ENCODE measurements at places on chromosomes 6 and 20. TPM values are rescaled to one million over a fixed set of nuclear protein-coding genes. Genes with fewer than 3 reads are reported as not detected.

GRCh38 chr6:19860235-19860877 is 23.2 kb downstream of the ID4 start:
- H3K27ac ChIP-seq: no peak overlapping the region
- H3K4me3 ChIP-seq: no peak overlapping the region
- no peaks in the 10 kb centered on the region for H3K27me3 ChIP-seq

- H3K4me1 ChIP-seq: no peaks in the 10 kb centered on the region
- no peak for DNase-seq
- H3K27me3 ChIP-seq: no peaks in the 10 kb centered on the region
- H3K27ac ChIP-seq: no peak overlapping the region
- H3K4me3 ChIP-seq: no peak overlapping the region
Observed at GRCh38 chr6:67680297-67680932, 954.7 kb upstream of the ADGRB3 start.

GRCh38 chr6:30061858-30062458 is 893 bp downstream of the POLR1H start:
- H3K4me1 ChIP-seq: peaks cover 15% of the 10 kb centered on the region
- peak; percentile 23 for DNase-seq
- no peak overlapping the region for H3K27ac ChIP-seq

The BPIFA1 gene
- total RNA-seq: not detected

The HBS1L gene
- total RNA-seq: 94.1 TPM

DNA sequence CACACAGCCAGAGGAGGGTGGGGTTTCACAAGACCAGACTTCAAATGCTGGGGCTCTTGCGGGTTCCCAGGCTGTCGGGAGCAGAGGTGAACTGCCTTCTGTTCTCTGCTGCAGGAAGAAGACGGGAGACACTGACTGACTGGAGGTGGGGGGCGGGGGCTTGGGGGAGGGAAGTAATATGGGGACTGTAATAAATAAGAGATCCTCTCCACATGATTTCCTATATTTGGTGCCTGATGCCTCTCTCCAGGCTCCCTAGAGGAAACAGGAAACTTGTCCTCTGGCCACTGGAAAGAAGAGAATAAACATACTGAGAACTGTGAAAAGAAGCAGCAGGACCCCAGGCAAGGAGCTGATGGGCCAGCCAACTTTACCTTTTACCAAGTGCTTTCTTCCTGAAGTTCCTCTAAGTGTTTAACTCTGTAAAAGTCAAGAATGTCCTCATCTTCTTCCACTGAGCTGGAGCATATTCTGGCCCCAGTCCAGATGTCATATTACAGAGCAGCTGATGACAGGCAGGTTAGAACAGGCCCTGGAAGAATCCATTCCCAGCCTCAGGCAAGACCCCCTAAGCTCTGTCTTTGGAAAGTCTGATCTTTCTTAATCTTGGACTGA is 33.2 kb upstream of the ADGRF5 start:
- no peaks in the 10 kb centered on the region for H3K4me1 ChIP-seq
- peak; percentile 24 for DNase-seq
- no peaks in the 10 kb centered on the region for H3K27me3 ChIP-seq
- H3K27ac ChIP-seq: no peak overlapping the region
- no peak overlapping the region for H3K4me3 ChIP-seq
- H3K36me3 ChIP-seq: no peaks in the 10 kb centered on the region

GRCh38 chr20:63129991-63130657 is 85.8 kb downstream of the YTHDF1 start:
- H3K36me3 ChIP-seq: no peaks in the 10 kb centered on the region
- no peak overlapping the region for H3K27ac ChIP-seq
- H3K4me3 ChIP-seq: peak overlapping the region; percentile 42
- no peaks in the 10 kb centered on the region for H3K27me3 ChIP-seq

The HLA-DQA2 gene
- not detected for total RNA-seq

DNA sequence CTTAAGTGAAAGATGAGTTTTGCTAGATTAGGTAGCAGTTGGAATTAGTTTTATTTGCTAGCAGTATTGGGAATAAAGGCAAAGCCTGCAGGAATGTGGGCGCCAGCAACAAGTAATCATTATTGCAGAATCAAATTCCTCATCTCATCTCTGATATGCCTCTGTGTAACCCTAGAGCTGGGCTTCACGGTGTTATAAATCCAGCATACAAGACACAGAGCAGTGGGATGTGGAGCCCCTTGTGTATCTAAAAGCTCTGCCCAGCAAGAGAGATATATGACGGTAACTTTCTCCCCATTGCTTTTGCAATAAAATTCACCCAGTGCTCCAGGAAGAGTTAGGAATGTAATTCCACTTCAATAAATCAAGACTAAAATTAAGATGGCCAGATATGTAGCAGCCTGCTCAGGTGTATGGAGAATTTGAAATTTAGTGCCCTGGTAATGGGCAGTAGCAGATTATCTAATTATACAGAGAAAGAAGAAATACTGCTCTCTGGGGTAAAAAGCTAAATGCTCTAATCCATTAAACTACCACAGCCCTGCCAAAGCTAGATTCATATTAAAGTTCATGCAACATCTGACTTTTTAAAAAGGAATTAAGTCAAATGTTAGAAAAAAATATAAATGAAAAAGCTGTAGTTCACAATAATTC is 5.6 kb upstream of the BLOC1S5 start:
- peaks cover 9% of the 10 kb centered on the region for H3K4me1 ChIP-seq
- no peaks in the 10 kb centered on the region for H3K27me3 ChIP-seq
- H3K27ac ChIP-seq: no peak overlapping the region
- no peak for DNase-seq

DNA sequence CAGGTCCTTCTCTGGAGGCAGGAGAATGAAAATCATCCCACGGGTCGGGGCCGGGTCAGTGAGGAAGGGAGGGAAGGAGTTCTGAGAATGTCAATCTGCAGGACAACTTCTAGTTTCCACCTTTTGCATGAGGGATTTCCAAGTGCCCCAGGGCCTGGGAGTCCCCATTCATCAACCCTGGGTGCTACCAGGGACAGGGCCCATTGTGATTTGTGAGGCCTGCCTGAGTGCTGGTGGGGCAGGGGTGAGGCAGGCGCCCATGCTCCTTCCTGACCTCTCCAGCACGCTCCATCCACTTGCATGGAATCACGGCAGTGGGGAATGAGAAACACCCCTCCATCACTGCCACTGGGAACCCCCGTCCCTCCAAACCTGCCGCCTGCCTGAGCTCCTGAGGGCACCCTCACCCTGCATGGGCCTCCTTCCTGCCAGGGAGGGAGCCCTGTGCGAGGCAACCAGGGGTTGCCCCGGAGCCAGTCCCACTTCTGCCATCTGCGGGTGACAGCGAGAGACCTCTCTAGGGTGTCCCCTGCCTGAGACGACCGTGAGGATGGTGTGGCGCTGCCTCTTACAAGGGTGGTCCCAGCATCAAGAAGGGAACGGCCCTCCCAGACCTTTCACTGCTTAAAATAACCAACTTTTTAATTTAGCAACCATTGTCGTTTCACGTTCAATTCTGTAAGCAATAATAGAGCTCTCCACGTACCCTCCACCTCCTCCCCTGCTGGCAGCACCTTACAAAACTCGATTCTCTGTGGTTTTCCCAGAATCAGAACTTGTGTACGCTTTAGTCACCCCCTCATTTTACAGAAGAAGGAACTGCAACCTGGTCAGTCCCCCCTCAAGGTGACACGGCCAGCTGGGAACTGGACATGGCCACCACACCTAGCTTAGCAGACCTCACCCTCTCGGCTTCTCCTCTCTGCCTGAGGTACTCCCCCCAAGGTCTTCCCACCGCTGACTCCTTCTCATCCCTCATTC is 28.6 kb downstream of the PMEPA1 start:
- DNase-seq: no peak
- H3K36me3 ChIP-seq: no peaks in the 10 kb centered on the region
- peaks cover 83% of the 10 kb centered on the region for H3K4me1 ChIP-seq
- H3K27ac ChIP-seq: 0 out of 2 replicates have a peak overlapping the region, but pooled peaks have one; percentile 45

GRCh38 chr6:80638213-80639055 is 532.0 kb downstream of the BCKDHB start:
- H3K27me3 ChIP-seq: no peaks in the 10 kb centered on the region
- H3K27ac ChIP-seq: no peak overlapping the region
- H3K4me3 ChIP-seq: no peak overlapping the region
- DNase-seq: peak; percentile 54
- no peaks in the 10 kb centered on the region for H3K36me3 ChIP-seq

DNA sequence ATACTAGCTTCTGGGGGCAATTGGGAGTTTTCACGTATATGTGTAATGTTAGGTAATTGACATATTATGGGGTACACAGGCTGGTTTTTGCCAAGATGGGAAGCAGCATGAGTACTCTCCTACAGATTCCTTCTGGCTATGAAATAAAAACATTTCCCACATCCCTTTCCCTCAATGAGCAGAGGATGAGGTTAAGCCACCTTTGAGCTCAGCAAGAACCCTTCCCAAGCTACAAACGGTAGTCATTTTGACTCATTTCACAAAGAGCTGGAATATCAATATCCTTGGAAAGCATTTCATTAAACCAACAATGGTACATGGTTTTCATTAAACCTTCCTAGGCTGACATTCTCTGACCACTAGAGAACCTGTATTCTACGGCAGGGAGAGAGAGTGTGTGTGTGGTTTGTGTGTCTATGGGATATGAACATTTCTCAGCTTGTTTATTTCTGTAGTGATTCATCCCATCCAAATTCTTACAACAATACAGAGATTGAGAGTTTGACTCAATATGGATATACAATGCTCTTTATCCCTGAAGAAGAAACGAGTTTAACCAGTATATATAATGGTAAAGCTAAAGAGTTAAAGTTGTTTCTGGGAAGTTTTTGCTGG is 119.5 kb downstream of the ARHGAP18 start:
- no peaks in the 10 kb centered on the region for H3K27me3 ChIP-seq
- H3K4me1 ChIP-seq: no peaks in the 10 kb centered on the region
- H3K4me3 ChIP-seq: no peak overlapping the region
- H3K27ac ChIP-seq: no peak overlapping the region
- DNase-seq: no peak
- H3K36me3 ChIP-seq: no peaks in the 10 kb centered on the region

GRCh38 chr6:98498866-98499265 is 335.5 kb upstream of the POU3F2 start:
- H3K27ac ChIP-seq: no peak overlapping the region
- no peaks in the 10 kb centered on the region for H3K36me3 ChIP-seq
- H3K4me3 ChIP-seq: no peak overlapping the region
- H3K27me3 ChIP-seq: no peaks in the 10 kb centered on the region
- DNase-seq: peak; percentile 27

DNA sequence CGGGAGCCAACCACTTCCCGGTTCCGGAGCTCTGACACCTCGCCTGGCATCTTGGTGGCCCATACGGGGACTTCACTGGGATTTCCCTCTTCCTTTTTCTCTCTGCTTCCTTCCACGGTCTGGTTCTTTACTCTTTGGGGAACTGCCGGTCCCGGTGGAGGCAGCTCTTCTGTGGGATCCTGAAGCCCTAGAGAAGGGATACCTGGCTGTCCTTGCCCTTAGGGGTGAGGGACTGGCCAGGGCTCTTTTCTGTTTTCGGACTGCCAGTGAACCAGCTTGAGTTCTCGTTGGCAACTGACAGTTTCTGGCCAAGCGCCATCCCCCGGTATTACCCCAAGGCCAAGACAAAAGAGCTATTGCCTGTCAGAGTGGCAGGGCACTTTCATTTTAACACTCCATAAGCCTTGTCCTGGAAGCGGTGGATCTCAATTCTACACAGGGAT is 880 bp upstream of the CPXM1 start:
- no peak for DNase-seq
- peaks cover 37% of the 10 kb centered on the region for H3K4me1 ChIP-seq
- H3K36me3 ChIP-seq: no peaks in the 10 kb centered on the region
- peak overlapping the region; percentile 79 for H3K4me3 ChIP-seq
- H3K27ac ChIP-seq: no peak overlapping the region

DNA sequence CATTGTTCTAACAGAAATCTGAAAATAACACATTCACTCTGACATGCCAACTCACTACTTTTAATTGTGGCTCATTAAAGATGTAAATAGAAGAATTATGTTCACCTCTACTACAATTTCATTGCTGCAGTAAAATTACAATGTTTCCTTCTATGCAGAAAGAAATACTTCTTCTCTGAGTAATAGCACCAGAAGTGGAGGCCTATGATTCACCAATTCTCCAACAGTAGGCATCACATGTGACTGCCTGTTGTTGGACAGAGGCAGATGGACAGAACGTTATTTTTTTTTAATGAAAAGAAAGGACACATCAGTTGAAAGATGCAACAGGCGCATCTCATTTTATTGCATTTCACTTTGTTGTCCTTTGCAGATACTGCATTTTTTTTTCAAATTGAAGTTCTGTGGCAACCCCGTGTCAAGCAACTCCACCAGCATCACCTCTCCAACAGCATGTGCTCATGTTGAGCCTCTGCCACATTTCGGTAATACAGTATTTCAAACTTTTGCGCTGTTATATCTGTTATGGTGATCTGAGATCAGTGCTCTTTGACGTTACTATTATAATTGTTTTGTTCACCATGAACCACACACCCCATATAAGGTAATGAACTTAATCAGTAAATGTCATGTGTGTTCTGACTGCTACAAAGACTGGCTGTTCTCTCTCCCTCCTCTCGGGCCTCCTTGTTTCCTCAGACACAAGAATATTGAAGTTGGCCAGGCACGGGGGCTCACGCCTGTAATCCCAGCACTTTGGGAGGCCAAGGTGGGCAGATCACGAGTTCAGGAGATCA is 121.4 kb downstream of the ATXN1 start:
- no peak overlapping the region for H3K27ac ChIP-seq
- no peak overlapping the region for H3K4me3 ChIP-seq
- DNase-seq: no peak
- H3K27me3 ChIP-seq: no peaks in the 10 kb centered on the region
- H3K36me3 ChIP-seq: no peaks in the 10 kb centered on the region

DNA sequence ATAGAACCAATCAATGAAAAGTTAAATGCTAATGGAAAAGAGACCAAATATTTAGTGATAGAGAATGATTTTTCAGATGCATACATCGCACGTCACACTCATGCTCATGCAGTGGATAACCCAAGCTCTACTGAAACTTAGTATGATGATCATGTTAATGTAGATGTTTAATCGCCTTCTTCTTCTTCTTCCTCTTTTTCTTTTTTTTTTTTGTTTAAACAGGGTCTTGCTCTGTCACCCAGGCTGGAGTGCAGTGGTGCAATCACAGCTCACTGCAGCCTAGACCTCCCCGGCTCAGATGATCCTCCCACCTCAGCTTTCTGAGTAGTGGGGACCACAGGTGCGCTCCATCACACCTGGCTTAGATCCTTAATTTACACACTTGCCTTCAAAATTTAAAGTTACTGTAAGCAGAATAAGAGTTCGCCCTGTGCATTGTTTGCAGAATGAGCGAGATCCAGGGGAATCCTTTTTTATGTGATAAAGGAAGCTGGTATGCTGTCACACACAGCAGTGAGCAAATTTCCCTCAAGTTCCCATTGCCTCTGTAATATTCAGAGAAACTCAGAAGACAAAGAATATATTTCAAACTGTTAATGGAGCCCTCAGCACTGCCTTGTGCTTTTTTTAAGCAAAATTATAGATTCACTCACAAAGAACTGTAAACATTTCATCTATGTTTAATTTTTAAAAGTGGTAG is 194.2 kb upstream of the SGK1 start:
- no peaks in the 10 kb centered on the region for H3K27me3 ChIP-seq
- no peak for DNase-seq
- H3K4me3 ChIP-seq: no peak overlapping the region
- H3K27ac ChIP-seq: no peak overlapping the region
- peaks cover 10% of the 10 kb centered on the region for H3K4me1 ChIP-seq

- H3K27me3 ChIP-seq: no peaks in the 10 kb centered on the region
- peaks cover 18% of the 10 kb centered on the region for H3K4me1 ChIP-seq
- no peak overlapping the region for H3K27ac ChIP-seq
- no peaks in the 10 kb centered on the region for H3K36me3 ChIP-seq
- no peak overlapping the region for H3K4me3 ChIP-seq
- DNase-seq: no peak
Observed at GRCh38 chr6:17687136-17687535, 19.6 kb downstream of the NUP153 start.

- no peak overlapping the region for H3K27ac ChIP-seq
- peaks cover 13% of the 10 kb centered on the region for H3K4me1 ChIP-seq
- no peaks in the 10 kb centered on the region for H3K36me3 ChIP-seq
Observed at GRCh38 chr6:143608906-143609305, 68.9 kb upstream of the PHACTR2 start.

Data from GM23338 (cell line).